AML-193 (cell line): ENCODE measurements at places on chromosomes 6 and 20.

DNA sequence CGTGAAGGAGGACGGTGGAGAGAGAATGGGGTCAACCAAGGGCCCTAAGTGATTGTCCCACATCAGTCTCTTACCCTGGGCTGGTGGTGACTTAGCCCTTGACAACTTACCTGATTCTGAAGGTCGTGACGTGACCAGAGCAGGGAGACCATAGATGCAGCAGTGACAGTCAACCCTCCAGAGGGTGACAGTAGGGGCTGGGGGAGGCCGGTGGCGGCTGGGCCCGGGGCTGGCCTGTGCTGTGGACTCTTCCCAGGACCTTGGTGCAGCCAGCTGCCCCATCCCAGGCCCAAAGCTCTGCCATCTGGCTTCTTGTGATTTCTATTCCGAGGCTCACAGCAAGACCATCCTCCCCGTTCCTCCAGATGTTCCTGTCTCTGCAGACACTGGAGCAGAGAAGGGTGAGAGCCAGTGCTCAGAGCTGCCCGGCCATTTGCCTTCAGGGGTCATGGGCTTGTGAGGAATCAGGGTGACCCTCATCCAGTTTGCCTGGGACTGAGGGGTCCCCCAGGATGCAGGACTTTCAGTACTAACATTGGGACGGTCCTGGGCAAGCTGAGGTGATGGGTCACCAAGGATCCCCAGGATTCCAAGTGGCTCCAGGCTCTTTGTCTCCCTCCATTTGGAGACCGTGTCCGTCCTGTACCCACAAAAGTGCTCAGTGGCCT, 36.0 kb downstream of the SUMO4 start:
- no peak for DNase-seq

GRCh38 chr20:48007351-48007750, 222.1 kb upstream of the SULF2 start:
- DNase-seq: no peak

- DNase-seq: peak; percentile 22
Observed at GRCh38 chr6:13709689-13710551, 1.7 kb downstream of the RANBP9 start.

DNA sequence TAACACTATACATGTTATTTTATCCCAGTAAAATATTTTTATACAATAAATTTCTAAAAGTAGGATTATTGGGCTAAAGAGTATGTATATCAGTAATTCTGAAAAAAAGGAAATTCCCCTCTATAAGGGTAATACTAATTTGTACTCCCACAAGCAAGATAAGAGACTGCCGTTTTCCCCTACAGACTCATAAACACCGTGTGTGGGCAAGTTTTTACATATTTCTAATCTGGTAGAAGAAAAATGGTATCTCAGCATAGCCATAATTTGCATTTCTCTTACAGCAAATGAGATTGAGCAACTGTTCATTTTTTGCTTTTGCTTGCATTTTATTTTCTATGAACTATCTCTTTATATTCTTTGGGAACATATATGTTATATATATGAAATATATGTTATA, 26.0 kb upstream of the MYMX start:
- no peak for DNase-seq
